ENCODE measurements at places on chromosomes 12 and 14. TPM values are rescaled to one million over a fixed set of nuclear protein-coding genes. Genes with fewer than 3 reads are reported as not detected.

The MYH7 gene
- 0.46 TPM for polyA plus RNA-seq

The MED6 gene
- 26.1 TPM for polyA plus RNA-seq

The SLC25A47 gene
- polyA plus RNA-seq = 0.09 TPM

The SLCO1A2 gene
- polyA plus RNA-seq = 0.07 TPM

The EID3 gene
- polyA plus RNA-seq = 7.8 TPM
